ENCODE measurements at places on chromosomes 4 and X.

DNA sequence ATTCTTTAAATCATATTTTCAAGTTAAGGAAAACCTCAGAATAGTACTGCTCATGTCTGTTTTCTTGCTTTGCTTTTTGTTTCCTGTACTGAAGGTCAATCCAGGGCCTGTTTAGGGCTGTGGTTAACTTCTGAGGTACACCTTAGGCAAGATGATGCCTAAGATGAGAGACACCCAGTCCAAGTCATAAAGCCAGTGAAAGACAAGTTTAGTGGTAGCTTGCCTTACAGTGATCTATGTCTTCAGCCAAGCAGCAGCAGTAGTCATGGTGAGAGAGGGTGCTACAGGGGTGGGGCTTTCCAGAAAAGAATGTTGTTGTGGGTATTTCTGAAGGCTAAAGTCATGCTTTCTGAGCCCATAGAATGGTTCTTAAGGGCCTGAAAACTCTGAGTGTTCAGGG is 173.7 kb downstream of the VSIG4 start:
- no peak for DNase-seq

- no peak for DNase-seq
Observed at GRCh38 chrX:56107320-56107719, 124.8 kb upstream of the KLF8 start.

DNA sequence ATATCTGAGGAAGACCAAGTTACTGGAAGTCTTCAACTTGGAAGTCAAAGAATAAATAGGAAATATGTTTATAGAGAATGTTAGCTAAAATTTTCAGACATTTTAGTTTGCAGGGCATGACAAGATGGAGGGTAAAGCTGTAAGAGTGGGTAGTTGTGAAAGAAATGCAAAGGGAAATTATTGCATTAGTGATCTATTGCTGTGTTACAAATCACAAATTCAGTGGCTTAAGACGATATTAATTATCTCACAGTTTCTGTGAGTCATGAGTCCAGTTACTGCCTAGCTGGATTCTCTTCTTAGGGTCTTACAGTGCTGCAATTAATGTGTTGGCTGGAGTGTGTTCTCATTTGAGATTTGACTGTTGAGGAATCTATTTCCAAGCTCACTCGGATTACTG is 62.9 kb upstream of the CAMK2D start:
- DNase-seq, result no peak

- no peak for DNase-seq
Observed at GRCh38 chrX:35098419-35098818, 155.8 kb downstream of the FAM47B start.

DNA sequence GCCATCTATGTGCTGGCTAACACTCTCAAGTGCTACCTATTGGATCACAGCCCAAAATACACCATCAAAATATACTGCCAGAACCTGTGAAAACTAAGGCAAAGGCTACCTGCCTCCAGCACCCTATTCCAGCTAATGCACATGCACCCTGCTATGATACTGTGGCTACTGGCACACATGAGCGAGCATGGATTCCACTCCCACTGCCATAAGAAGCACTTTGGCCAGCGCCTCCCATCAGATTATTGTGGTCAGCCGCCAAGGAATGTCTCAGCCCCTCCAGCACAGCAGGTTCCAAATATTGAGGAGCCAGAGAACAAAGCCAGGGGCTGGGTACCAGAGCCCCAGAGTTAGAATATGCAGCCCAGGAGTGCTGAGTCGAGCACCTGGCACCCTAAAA is 32.5 kb upstream of the TMPRSS11F start:
- no peak for DNase-seq

GRCh38 chr4:80438016-80438415 is 102.5 kb downstream of the CFAP299 start:
- no peak for DNase-seq

DNA sequence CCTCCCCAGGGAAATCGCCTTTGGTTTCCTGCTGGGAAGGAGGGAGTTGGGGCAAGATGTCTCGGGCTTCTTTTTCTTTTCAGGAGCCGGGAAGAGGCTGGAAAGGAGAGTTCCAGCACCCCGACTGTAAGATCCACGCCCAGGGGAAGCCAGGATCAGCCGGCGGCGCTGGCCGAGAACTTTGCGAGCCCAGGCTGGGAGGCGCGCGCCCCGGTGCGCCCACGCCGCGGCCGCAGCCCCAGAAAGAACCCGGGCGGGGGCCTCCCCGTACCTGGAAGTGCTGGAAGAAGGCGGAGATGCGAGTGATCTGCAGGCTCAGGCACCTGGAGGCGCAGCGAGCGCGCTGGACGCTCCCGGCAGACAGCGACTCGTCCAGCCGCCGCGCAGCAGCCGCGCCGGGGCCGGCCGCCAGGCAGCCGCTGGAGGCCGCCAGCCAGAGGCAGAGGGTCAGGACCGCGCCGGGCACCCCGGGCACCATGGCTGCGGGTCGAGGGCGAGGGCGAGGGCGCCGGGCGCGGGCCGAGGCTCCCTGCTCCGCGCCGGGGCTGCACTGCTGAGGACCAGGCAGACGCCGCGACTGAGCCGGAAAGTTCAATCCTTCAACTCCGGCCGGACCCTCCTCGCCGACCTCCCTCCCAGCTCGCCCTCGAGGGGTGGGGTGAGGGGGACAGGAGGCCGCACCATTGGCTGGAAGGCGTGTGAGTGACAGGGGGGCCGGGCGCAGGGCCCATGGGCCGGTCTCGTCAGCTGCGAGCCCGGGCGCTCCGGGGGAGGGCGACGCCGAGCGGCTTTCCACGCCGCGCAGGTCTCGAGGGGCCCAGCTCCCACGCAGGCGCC is at the start of gene ANOS1:
Gene ANOS1, minus strand, starts transcription at position 579 of the 837 bp plus-strand sequence. Its CDS starts 101 bp downstream, at position 478.
- no peak for DNase-seq

- no peak for DNase-seq
Observed at GRCh38 chr4:26141911-26142638, 178.7 kb upstream of the RBPJ start.

- no peak for DNase-seq
Observed at GRCh38 chr4:178081176-178081575, 638.9 kb upstream of the AGA start.

GRCh38 chr4:78864405-78865024 is 74.7 kb downstream of the PAQR3 start:
- no peak for DNase-seq

DNA sequence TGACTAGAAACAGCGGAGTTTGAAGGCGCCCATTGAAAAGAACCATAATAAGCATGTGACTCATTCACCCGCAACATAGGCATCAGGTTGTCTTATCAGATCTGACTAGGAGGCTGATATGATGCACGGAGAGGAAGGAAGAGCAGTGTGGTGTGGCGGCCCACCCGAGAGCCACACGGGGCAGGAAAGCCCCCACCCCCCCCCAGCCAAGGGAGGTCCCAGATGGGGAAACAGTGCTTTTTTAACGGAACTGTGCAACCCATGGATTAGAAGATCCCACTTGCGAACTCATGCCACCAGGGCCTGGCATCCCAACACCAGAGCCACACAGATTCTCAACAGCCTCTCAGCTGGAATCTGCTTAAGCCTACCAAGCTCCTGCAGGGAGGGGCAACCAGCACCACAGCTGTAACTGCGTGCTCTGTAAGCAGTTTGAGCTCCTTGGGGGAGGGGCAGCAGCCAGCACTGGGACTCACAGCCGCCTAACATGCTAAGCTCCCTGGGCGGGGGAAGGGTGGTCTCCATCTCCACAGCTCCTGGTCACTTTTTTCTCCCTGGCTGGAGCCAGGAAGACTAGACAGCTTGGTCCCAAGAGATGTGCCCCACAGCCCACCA is 466.2 kb downstream of the PDGFC start:
- DNase-seq, result no peak

GRCh38 chr4:184104419-184105101 is 113.1 kb downstream of the ENPP6 start:
- no peak for DNase-seq

GRCh38 chr4:181312066-181312465 is 931.1 kb upstream of the TENM3 start:
- no peak for DNase-seq

- no peak for DNase-seq
Observed at GRCh38 chr4:118967393-118967792, 78.7 kb downstream of the SYNPO2 start.

DNA sequence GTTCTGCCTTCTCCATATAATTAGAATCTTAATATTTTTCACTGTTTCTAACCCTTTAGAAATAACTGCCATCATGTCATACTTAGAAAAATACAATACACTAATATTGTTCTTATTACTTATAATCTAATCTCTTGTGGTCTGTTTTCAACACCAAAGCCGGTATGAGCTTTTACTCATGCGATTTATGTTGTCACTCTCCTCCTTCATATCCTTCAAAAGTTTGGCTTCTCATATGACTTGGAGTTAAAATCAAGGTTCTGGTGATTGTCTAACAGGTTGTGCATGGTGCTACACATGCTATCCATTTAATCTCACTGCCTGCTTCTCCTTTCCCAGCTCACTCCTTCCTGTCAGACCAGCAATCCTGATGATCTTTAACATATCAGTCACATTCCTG is 1392.9 kb downstream of the ARAP2 start:
- DNase-seq, result no peak

- DNase-seq, result no peak
Observed at GRCh38 chr4:957231-957580, 16.2 kb downstream of the DGKQ start.

- DNase-seq, result no peak
Observed at GRCh38 chr4:47444031-47444430, 19.5 kb downstream of the COMMD8 start.

- no peak for DNase-seq
Observed at GRCh38 chrX:135200297-135200696, 29.1 kb upstream of the CT55 start.

DNA sequence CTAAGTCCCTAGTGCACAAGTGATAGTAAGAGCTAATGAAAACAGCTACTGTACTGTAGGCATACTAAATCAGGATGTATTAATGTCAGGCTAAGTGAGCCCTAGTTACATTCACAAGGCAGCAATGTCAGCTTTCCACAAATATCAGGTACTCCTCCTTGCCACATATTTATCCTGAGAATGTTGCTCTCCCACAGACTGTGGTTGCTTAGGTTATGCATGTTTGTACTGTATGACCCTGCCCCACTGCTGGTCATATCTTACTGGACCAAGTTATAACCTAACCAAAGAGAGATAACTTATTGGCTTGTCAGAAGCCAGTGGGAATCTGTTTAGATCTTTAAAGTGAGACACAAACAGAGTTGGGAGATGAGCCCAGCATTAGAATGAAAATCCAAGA is 241.0 kb downstream of the SLC39A8 start:
- DNase-seq, result no peak

DNA sequence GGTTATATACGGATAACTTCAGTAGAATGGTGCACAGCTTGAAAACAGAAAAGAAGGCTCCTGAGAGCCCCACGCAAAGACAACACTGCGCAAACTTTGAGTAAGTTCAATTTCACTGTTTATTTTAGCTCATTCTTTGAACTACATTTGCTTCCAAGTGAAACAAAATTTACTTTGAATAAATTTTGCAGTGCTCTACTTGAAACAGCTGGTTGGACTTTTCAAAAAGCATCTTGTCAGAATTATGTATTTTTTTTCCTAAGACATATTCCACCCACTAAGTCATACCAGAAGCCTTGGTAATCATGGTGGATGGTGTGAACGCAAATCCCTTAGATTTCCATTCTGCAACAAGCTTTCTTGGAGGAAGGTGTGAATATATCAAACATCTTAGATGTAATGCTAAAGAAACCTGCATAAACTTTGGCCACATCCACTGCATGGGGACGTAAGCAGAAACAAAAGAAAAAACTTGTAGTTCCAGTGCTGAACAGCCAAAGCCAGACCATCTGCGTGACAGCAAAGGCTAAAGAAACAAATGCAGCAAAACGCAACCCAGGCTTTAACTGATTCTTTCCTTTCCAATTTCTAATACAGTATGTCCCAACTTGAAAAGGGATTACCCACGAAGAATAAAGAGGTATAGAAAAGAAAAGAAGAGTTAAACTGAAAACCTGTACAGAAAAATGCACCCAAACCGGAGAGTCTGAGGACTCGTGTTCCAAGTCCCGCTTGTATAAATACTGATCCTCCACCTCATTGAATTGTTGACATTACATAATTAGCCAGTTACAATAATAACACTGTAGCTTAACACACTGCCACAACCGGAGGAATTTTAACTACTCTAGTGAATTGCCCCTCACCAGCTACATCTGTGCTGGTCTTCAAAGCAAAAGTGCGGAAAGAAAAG is 90.9 kb downstream of the SH3RF1 start:
- no peak for DNase-seq

- DNase-seq, result no peak
Observed at GRCh38 chrX:53050841-53051240, 2.3 kb downstream of the GPR173 start.

DNA sequence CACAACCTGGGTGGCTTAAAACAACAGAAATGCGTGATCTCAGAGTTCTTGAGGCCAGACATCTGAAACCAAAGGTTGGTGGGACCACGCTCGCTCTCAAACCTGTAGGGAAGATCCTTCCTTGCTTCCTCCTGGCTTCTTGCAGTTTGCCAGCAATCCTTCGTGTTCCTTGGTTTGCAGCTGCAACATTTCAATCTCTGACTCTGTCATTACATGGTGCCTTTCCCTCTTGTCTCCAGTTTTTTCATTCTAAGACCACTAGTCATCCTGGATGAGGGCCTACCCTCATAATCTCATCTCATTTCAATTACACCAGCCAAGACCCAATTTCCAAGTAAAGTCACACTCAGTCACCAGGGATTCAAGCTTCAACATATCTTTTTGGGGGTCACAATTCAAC is 388.0 kb downstream of the GPM6A start:
- no peak for DNase-seq

DNA sequence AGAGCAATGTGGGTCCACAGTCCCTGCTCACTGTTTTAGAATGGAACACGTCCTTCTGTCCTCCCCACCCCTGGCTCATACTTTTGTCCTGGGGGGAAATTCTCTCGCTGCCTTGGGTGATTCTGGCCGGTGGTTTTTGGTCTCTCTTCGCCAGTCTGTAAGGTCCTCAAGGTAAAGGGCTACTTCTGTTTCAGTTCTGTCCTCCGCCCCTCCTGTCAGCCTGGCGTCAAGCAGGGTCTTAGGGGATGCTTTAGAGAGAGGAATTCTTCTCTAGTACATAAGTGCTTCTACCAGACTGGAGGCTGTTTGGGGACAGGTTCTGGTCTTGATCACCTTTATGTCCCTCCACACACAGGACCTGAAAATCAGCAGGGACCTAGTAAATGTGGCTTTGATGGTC is 617 bp upstream of the MRFAP1L1 start:
- no peak for DNase-seq

DNA sequence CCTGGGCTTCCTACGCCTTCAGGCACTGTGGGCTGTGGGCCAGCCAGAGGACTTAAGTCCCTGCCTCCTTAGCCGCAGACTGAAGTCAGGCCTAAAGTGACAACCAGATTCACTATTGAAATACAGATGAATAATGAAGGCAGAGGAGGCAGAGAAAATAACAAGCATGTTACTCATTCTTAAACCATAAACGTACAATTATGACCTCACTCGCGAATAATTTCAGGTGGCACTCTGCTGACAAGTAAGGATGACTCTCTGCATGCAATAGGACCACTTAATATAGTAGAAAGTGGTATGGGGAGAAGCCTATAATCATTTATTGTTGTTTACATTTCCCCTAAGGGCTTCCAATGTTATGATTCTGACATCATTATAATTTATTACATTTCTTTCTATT is 409.2 kb upstream of the FGF13 start:
- no peak for DNase-seq

- DNase-seq, result no peak
Observed at GRCh38 chr4:165288639-165289422, 38.6 kb upstream of the MSMO1 start.
